Ureter (tissue), 1 donor: ENCODE measurements at places on chromosomes 13 and 19. TPM values are rescaled to one million over a fixed set of nuclear protein-coding genes. Genes with fewer than 3 reads are reported as not detected.

GRCh38 chr19:44151491-44151890, 10.1 kb downstream of the ZNF234 start:
- no peak for DNase-seq

DNA sequence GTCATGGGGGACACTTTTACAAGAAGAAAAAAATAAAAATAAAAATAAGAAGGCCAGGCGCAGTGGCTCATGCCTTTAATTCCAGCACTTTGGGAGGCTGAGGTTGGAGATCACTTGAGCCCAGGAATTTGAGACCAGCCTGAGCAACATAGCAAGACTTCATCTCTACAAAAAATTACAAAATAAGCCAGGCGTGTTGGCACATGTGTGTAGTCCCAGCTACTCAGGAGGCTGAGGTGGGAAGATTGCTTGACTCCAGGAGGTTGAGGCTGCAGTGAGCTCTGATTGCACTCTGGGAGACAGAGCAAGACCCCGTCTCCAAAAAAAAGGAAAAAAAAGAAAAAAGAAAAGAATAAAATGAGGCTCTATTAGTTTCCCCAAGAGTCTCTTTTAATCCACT, 157.0 kb downstream of the PTPRS start:
- DNase-seq: no peak

Gene HOMER3
- 23.2 TPM for total RNA-seq

DNA sequence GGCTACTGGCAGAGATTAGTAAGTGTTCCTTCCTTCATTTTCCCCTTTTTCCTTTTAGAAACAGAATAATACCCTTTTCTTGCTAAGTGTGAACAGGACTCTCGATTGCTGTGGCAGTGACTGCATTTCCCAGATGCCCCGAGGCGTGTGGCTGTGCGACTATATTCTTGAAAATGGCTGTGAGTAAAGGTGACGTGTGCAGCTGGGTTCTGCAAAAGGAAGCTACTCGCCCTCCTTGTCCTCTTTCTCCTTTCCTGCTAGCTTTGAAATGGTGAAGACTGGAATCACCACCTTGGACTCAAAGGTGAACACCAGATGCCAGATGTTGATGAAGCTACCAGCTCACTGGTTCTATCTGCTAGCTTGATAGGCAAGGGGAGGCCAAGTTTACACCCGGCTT, 121.4 kb downstream of the MIPEP start:
- DNase-seq: no peak

Gene SLC17A7
- 0.55 TPM for total RNA-seq

Gene TMEM221
- 0.31 TPM for total RNA-seq
